Breast epithelium (tissue), 4 donors: ENCODE measurements at places on chromosomes 13 and 19.

DNA sequence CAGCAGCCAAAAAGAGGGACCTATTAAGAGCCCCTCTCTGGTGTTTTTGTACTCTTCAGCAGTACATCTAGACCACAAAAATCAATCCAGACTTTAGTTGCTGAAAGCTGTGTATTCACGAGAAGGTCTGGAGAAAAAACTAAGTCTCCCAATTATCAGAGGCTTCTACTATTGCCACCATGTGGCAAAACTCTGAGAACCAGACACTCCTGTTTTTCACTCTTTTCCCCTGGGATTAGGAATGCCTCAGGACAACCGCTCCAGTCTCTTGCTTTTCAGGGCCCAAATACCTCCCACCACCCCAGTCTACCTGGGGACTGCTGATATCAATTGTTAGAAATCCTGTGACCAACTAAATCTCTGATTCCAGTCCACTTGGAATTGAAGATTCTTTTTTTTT is 30.1 kb upstream of the OBI1 start:
- no peak for DNase-seq

DNA sequence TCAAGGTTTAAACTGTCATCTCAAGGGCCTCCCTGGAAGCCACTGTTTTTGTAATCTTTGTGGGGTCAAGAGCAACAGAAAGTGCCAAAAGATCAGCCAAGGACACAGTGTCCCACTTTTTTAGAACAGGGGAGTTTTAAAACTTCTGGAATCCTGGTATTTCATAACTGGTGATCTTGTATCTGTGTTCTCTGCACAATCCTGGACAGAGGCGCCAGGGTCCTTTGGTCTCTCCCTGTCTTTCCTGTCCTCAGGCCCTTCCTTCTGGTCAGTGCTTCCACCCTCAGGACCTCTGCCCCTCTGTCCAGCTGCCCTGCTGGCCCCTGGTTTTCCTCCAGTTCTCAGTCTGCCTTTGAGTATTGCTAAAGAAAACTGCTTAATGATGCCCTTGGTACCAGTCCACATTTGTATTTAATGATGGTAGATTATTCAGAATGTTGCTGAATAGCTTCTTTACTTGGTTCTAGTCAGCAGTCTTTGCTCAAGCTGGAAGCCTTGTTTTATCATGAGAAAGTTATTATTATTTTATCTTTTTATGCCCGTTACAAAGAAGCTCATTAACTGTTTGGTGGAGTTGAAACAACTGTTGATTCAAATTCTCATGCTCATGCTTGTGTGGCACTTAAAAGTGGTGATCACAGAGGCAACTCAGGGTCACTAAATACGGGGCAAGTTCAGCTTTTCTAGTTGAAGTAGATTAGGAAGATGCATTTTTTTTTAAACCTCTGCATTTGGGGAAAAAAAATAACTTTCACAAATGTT is 47.5 kb downstream of the WASF3 start:
- DNase-seq, result no peak

DNA sequence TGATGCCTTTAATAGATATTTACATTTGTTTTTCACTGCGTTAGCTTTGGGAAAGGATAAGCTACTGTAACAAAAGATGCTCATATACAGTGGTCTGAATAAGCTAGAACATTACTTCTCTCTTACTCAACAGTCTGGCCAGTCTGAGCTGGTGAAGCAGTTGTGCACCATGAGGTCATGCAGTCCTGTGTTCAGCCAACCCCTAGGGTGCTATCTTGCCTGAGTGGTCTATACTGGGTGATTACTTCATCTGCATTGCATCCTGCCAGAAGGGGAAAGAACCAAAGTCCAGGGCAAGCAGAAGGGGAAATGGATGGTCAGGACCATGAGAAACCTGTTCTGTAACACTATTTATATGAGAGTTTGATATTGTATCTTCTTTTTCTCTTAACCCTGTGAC is 31.5 kb downstream of the ERCC5 start:
- DNase-seq, result no peak

GRCh38 chr19:10292206-10292788 is 2.5 kb downstream of the ICAM5 start:
- DNase-seq, result peak; percentile 92

DNA sequence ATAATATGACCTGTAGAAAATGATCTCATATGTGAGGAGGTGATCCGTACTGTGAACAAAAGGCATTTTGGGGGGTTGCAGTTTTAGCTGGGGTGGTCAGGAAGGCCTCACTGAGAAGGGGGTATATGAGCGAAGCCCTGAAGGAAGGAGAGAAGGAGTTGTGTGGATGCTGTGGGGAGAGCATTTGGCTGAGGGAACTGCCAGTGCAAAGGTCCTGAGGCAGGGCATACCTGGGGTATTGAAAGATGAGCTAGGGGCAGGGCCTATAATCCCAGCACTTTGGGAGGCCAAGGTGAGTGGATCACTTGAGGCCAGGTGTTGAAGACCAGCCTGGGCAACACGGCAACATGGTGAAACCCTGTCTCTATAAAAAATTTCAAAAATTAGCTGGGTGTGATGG is 2.5 kb downstream of the SELENOV start:
- no peak for DNase-seq

- no peak for DNase-seq
These were observed 11.4 kb upstream of the PEPD start for GRCh38 chr19:33532859-33533460.

DNA sequence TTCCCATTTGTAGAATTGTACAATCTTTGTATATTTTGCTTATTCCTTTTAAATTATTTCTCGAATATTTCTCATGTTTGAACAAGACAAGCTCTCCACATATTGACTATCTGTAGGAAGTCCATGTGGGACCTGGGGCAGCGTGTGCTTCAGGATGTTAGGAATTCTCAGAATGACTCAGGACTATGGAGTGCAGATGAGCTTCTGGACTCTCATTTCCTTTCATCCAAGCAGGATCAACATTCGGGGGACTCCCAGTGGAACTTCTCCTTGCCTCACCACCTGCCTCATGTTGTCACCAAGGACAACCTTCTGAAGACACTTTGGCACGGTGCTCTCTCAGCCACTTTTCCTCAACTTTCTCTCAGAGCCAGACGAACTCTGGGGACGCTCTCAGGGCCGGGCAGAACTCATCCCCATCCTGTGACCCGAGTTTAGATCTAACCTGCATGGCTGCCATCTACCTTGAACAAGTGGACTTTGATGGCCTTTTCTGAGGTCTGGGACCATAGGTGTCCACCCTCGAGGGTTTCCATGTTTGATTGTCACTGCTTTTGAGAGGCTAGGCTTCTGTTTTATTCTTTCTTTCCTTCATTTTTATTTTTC is 441.7 kb downstream of the IRS2 start:
- DNase-seq, result no peak
